HS-5 (cell line): ENCODE measurements at places on chromosomes 13 and 19.

- DNase-seq: no peak
These were observed 8.7 kb upstream of the NBEA start for GRCh38 chr13:34933349-34933748.

- DNase-seq: no peak
These were observed 73.3 kb downstream of the TNFRSF19 start for GRCh38 chr13:23643338-23644125.

DNA sequence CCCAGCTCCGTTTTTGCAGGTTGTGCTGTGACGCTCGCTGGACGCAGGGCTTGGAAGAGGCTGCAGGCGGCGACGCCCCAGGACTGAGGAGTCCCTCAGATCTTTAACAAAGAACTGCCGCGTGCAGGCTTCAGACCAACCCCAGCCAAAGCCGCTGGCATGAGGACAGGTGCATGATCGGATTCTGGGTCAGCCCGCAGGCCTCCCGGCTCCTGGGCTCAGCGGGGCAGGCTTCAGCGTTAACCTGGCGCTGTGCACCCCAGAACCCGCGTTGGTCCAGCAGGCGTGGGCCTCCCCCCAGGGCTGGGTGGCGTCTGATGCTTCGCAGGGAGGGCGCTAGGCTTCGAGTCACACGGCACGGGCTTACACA is 920 bp upstream of the TIMM13 start:
- no peak for DNase-seq

DNA sequence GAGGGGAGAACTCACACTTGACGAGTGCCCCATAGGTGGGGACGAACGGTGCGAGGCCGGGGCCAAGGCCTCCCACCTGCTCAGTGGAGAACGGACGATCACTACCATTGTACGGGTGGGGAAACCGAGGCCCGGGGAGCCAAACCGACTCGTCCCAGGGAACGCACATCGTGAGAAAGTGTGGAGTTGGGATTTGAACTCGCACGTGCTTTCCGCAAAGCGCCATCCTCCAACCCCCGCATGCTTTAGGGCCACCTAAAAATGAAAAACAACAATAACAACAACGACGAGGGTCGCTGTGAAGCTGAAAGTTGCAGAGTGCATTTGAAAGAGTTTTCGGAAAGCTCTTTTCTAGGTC is 458 bp downstream of the ARHGEF1 start:
- no peak for DNase-seq

DNA sequence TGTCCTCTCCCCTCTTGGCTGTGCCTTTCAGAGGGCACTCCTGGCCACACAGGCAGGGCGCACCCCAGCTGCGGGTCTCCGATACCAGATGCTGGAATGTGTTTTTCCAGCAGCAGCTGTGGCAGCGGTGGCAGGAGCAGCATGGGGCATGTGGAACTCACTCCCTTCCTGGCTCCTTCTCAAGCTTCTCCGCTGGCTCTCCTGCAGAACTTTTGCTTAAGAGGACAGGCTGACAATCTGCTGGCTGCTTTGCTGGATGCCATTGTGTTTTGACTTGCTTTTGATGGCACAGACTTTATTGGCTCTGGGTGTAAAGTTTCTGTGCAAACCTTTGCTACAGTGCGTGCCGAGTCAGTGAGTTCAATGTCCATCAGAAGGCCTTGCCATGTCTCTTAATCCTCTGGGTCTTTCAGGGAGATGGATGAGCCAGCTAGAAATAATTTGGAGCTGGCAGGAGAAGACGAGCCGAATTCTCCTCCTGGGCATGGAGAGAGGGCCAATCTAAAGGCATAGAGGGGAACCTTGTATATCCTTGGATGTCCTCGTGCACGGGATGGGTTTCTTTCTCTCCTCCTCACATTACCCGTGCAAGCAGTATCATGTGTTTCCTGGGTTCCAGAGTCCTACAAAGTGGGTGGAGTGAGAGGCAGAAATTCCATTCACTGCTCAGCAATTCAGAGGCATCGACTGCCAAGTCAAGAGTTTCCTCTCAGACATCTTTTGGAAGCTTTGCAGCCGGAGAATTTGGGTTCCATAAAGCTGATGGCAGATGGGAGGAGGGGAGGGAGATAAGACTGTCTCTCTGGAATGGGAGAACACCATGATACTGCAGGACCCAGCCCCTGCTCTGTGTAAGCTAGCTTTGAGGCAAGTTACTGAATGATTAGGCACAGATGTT is 231.2 kb downstream of the FGF9 start:
- DNase-seq: no peak

DNA sequence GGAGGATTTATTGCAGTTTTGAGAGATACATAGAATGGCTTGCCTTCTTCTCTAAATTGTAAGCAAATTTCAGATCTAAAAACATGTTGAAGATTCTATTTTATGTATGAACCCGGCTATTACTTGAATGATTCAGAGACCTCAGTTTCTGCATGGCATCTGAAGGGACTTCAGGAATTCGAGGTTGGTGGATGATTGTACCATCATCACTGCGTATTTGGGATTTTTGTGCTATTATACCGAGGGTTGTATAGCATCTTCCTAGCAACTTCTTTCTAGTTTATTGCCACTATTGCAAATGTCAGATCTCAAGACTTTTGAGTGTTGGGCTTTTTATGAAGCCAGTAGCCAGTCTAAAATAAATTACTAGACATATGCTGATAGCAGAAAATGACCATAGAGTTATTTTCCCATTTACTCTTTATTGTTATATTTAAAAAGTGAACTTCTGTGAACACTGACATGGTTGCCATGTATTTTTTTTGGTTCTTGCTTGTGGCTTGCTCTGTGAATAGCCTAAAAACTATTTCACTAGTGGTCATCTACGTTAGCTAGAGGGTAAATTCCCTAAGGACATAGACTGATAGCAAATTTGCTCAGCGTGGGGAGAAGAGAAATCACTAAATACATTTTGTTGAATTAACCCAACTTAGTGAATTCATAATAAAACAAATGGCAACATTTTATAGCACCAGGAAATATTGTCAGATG is 70.6 kb upstream of the KLF12 start:
- no peak for DNase-seq

DNA sequence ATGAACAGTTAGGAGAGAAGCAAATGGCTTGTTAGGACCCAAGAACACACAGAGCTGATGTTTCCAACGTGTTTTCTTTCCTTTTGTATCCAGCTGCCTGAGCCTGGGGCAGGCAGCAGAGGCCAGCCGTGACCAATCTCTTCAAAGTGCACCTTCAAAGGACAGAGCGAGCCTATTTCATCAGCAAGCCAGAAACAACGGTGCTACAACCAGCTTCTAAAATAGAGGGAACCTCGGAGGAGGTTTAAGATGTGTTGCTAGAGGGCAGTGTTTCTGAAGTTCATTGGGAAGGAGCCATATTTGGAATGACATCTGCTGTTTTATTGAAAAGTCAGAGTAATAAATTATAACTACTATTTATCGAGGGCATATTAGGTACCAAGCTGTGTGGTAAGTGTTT is 56.2 kb upstream of the RFC3 start:
- DNase-seq: no peak

DNA sequence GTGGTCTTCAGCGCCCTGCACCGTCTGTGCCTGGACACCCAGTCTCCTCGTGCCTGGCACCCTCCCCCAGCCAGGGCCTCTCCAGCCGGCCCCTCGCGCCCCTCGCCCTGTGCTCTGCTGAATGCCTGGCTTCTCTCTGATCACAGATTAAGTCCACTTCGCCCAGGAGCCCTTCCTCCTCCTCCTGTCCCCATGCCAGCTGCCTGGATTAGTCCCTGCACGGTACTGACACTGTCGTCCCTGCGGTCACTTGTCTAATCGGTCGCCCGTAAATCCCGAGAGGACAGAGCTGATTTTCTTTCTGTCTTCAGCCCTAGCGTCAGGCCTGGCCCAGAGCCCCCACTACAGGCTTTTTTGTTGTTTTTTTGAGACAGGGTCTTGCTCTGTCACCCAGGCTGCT is 6.6 kb downstream of the THOP1 start:
- DNase-seq: no peak
